Endothelial cell of coronary artery (primary cell): ENCODE measurements at places on chromosomes 6 and 20. TPM values are rescaled to one million over a fixed set of nuclear protein-coding genes. Genes with fewer than 3 reads are reported as not detected.

Gene BEND6
- 1.1 and 1.7 TPM in 2 replicates for total RNA-seq

Gene BHLHE23
- not detected in 2 replicates for total RNA-seq

Gene ADGRB3
- total RNA-seq: under 0.01 TPM in 1 of 2 replicates, not detected in the other

Gene SCUBE3
- 0.75 and 1.3 TPM in 2 replicates for total RNA-seq

Gene RIPOR2
- total RNA-seq: 0.28 TPM in 1 of 2 replicates, not detected in the other

Gene SPDEF
- total RNA-seq: not detected in 2 replicates

Gene TRIM15
- total RNA-seq: not detected in 2 replicates

Gene AVP
- total RNA-seq: not detected in 2 replicates
